NCI-H774 (cell line): ENCODE measurements at places on chromosomes 4 and X.

- no peak for DNase-seq
Observed at GRCh38 chr4:1368421-1369090, 21.5 kb downstream of the UVSSA start.

DNA sequence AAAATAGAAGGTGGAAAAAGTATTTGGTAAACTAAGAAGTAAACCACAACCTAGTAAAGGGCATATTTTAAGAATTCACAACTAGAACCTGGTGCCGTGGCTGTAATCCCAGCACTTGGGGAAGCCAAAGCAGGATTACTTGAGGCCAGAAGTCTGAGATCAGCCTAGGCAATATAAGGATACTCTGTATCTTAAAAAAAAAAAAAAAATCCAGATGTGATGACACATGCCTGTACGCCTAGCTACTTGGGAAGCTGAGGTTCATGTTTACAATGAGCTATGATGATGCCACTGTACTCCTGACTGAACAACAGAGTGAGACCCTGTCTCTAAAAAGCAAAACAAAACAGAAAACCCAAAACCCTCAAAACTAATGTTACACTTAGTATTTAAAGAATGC is 294.9 kb upstream of the ZCCHC13 start:
- DNase-seq, result no peak

- DNase-seq, result no peak
Observed at GRCh38 chr4:55859711-55860110, 6.3 kb downstream of the EXOC1 start.

DNA sequence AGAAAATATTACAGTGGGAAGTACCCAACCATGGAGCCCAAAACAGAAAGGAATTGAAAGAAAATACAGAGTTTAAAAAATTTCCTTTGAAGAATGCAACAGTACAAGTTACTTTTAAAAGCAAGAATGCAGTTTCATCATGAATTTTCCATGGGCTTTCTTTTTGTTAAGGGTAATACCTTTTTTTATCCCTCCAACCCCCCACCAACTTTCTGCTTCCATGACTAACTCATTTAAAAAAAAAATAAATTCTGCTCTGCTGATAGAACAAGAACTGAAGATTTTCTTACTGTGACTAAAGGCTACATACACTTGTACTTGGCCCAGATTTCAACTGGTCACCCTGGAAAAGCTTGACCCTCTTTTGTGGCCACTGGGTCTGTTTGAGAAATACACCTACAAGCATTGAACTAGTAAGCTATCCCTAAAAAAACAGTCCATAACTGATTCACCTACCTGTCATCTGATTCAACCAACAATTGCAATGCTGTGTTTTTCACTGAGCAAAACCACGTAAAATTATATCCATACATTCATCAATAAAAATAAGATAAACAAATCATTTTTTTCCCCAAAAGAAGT is 214.2 kb downstream of the NSUN7 start:
- no peak for DNase-seq

- DNase-seq, result no peak
Observed at GRCh38 chr4:124947622-124948265, 235.2 kb upstream of the ANKRD50 start.

GRCh38 chrX:57379296-57379695 is 92.8 kb downstream of the FAAH2 start:
- no peak for DNase-seq
